ENCODE measurements at places on chromosomes 5 and 9.

GRCh38 chr5:4860631-4861030, 279.5 kb upstream of the ADAMTS16 start:
- no peak for DNase-seq

DNA sequence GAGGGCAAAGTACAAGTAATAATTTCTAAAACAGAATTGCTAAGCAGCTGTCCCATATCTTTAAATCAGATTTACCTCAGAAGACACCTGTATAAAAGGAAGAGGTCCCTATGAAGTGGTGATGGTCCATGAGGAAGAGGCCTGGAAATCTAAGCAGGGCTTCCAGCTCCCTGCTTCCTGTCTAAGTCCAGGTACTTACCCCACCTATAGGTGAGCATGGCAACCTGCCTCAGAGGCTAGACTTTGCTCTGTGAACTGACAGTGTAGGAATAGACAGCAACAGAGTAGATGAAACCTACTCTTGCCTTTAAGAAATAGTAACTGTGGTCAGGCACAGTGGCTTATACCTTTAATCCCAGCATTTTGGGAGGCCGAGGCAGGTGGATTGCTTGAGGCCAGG, 55.8 kb upstream of the ARRDC3 start:
- no peak for DNase-seq

DNA sequence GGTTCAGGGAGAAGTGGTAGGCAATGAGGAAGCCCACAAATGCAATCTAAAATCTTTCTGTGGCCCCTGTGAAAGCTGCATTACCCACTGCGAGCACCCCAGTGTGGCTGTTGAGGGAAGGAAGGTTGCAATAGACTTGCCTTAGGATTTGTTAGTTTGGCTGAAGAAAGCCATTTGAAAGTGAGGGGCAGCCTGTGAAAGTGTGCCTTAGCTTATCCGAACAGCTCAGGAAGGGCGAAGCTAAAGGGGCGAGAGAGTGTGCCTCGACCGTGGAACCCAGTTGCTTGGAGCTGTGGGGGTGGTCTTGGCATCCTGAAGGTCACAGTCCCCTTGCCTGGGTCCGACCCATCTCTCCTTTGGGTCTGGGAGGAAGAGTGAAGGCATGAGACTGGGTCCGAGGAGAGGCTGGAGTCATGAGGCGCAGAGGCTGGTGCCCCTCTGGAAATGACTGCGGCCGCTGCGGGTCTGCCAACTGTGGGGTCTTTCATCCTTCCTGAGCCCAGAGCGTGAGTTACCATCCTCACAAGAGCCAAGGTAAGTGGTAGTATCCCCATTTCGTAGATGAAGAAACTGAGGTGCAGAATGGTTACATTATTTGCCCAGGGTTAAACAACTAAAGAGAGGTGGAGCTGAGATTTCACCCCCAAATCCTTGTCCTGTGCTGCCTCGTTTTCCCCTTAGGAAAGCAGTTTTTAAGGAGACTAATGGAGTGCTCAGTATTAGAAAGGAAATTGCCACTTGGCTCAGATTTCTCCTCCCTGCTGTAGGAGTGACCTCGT, 24.4 kb downstream of the SLC25A25 start:
- DNase-seq: no peak

GRCh38 chr9:131537946-131538345, 6.9 kb upstream of the UCK1 start:
- DNase-seq: no peak
